Activated naive CD8-positive, alpha-beta T cell treated with anti-CD3 and anti-CD28 coated beads, Interleukin-2, amount 10 ng/mL, durations not matched to agents 7 days and 5 days (primary cell): ENCODE measurements at places on chromosomes 2 and 18.

GRCh38 chr18:67735506-67735905, 219.0 kb upstream of the DSEL start:
- no peak for DNase-seq

- DNase-seq = no peak
Measured at GRCh38 chr2:160294889-160295288, 94.8 kb upstream of the ITGB6 start.

DNA sequence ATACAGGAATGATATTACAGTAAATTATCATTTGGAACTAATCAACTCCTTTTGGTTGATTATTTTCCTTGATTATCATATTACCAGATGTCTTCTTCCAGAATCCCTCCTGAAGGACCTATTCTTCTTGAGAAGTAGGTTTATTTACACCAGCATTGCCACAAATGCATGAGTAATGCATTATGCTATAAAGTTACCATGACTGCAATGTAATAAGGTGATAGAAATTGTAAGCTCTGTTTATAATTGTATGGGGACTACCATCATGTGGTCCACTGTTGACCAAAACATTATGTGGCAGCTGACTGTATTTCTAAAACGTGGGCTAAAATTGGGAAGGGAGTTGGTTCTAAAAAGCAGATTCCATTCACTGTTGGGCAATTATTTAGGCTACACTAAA, 602.2 kb downstream of the NYAP2 start:
- no peak for DNase-seq

- DNase-seq = no peak
Measured at GRCh38 chr18:69326094-69326493, 74.6 kb upstream of the DOK6 start.

GRCh38 chr2:37361994-37362698, 17.7 kb downstream of the QPCT start:
- DNase-seq = no peak
